ENCODE measurements at places on chromosomes 12 and 14.

DNA sequence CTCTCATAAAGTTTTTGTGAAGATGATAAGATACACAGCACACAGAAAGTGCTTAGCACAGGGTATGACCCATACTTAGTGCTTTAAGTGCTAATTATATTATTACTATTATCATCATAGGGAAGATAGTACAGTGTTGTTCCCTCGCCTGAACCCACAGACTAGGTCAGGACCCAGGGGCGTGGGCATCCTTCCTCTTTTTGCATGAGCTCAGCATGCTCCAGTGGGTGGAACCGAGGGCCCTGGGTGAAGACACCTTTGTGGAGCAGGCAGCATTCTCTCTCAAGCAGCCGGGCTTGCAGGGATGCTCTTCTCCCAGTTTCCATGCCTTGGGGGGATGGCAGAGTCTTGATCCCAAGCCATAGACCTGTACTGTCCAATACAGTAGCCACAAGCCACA is 34.8 kb downstream of the CRACR2A start:
- DNase-seq, result no peak

DNA sequence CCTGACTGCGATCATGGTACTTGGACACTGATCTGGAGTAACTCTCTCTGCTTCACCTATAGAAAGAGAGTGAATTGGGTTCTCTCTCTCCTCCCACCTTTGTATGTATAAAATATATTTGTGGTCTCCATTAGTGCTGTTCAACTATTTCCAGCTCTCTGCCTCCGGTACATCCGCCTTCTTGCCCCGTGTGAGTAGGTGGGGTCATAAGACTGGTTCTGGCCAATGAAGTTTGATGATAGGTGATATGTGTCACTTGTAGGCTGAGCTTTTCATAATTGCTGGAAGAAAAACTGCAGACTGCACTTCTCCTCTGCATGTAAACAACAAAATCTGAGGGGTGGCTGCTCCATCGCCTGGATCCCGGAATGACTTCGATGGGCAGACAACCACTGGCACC is 210.4 kb downstream of the EXOC5 start:
- DNase-seq, result no peak

DNA sequence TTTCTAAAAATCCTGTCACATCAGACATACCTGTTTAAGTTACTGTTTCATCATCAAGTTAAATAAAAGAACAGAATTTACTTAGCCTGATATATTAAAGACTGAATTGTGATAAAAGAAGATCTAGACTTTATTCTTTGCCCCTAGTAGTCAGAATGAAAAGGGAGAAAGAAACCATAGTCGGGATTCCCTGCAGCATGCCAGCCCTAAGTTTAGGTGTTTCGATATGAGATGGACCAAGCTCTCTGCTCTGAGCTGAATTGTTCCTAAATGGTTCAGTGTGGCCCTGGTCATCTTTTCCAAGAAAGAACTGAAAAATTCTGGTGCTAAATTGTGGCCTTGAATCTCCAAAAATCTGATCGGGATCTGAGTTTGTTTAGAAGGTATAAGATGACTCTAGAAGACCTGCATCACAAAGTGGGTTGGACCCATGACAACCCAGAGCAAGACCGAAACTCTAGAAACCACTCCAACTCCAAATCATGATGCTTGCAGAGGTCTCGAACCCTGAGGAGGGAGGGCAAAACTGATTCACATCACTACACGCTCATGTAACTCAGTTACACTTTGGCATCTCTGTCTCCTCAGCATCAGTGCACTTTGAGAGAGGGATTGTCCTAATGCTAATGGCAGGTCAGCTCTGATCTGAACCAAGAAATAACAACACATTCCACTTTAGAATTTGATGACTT is 15.7 kb downstream of the PTGER2 start:
- DNase-seq, result no peak

DNA sequence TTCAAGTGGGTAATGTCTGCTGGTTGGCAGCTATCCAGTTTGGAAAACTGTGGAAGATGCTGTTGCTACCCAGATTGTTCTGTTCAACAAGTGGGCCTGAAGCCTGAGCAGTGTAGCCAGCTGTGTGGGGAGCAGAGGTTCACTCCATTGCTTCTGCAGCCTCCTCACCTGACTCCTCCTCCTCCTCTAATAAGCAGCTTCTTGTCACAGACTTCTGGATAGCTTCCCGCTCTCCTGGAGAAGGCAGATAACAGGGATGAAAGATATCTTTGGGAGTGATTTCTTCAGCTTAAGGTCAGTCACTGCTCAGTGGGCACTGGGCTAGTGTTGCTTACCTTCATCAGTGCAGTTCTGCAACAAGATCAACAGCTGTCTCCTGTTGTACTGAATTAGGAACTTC is 2.0 kb downstream of the POP5 start:
- no peak for DNase-seq

DNA sequence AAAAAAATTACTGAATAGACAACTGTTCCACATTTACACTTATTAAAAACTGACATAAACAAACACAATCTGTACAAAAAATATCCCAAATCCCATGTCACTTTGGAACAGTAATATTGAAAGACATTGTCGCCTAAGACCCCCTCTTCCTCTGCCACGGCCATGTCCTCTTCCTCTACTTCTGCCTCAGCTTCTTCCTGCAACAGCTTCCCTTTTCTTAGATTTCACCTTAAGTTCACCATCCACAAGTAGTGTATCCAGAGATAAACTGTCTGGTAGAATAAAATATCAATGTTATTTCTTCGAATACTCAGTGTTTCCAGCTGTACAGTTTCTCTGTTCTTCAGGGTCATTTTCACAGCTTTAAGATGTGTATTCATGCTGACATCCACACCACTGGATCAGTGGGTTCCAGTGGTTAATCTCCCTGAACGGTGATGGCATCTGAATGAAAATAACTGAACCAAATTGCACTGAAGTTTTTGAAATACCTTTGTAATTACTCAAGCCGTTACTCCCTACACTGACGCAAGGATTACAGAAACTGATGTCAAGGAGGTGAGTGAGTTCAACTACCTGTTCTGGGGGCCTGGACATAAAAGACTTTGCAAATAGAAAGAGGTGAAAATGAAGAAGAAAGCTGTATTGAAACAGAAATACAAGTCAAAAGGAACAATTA is 208.5 kb downstream of the C12orf50 start:
- DNase-seq, result no peak

- no peak for DNase-seq
Measured at GRCh38 chr14:55955175-55955574, 163.0 kb upstream of the PELI2 start.

DNA sequence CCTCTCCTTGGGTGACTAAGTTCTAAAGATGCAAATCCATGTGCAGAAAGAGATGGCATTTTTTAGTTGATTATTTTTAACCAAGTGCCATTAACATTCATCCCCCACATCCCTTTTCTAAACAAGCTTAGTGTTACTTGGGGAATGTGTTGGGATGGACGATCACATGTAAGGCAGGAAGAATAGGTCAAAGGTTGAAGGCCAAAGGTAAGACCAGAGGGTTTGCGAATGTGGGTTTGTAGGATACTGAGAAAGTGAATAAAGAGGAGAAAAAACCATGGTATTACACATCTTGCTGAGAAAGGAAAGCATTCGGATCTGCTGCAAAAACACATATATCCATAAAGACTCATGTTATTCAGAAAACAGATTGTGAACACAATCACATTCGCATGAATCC is 111.6 kb downstream of the GCH1 start:
- no peak for DNase-seq

DNA sequence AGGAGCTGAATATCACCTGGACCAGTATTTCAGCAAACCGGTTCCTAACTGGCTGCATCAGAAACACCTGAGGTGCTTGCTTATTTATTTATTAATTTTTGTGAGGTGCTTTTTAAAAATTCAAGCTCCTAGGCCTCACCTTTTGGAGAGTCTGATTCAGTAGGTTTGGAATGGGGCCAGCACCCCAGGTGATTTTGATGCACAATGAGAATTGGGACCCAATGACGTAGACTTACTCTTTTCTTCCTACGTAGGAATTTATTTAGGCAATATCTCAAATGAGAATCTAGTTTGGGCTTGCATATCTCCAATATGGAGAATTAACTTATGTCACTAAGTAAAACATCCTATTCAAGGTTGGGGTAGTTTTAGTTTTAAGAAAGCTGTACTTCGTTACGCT is 7.3 kb downstream of the YEATS4 start:
- no peak for DNase-seq

- peak; percentile 17 for DNase-seq
Measured at GRCh38 chr12:93361151-93361919, 16.4 kb upstream of the NUDT4 start.

- no peak for DNase-seq
Measured at GRCh38 chr12:42568952-42569915, 20.3 kb downstream of the PRICKLE1 start.

Measured in D341Med (cell line).